ENCODE measurements at places on chromosomes 4 and X.
A peak's percentile ranks its signal among the peaks of the same experiment; 100 is the strongest.

DNA sequence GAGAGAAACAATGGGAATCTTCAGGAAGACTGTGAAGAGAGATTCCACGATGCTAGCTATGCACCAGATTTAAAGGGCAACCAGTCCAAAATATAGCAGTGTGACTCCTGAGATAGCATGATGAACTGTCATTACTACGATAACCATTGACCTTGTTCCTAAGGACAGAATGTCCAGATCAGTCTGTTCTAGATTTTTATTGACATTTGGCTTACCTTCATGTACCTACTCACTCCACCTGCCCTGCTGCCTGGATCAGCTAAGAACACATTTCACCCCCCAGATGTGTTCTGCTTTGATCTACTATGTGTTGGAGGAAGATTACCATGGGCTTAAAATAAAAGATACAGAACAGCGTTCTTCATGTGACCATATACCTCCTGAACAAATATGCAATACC lies 50.1 kb downstream of the ELF2 start:
- DNase-seq = no peak

- DNase-seq = no peak
Measured at GRCh38 chr4:114684462-114684861, 85.9 kb downstream of the UGT8 start.

DNA sequence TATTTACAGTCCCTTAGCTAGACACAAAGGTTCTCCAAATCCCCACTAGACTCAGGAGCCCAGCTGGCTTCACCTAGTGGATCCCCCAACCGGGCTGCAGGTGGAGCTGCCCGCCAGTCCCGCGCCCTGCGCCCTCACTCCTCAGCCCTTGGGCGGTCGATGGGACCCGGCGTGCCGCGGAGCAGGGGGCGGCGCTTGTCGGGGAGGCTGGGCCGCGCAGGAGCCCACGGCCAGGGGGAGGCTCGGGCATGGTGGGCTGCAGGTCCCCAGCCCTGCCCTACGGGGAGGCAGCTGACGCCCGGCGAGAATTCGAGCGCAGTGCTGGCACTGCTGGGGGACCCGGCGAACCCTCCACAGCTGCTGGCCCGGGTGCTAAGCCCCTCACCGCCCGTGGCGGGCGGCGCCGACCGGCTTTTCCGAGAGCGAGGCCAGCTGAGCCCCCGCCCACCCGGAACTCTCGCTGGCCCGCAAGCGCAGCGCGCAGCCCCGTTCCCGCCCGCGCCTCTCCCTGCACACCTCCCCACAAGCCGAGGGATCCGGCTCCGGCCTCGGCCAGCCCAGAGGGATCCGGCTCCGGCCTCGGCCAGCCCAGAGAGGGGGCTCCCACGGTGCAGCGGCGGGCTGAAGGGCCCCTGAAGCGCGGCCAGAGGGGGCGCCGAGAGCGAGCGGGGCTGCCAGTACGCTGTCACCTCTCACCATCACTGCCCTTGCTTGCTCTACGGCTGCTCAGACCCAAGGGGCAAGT lies 39.4 kb downstream of the WFS1 start:
- DNase-seq = no peak

DNA sequence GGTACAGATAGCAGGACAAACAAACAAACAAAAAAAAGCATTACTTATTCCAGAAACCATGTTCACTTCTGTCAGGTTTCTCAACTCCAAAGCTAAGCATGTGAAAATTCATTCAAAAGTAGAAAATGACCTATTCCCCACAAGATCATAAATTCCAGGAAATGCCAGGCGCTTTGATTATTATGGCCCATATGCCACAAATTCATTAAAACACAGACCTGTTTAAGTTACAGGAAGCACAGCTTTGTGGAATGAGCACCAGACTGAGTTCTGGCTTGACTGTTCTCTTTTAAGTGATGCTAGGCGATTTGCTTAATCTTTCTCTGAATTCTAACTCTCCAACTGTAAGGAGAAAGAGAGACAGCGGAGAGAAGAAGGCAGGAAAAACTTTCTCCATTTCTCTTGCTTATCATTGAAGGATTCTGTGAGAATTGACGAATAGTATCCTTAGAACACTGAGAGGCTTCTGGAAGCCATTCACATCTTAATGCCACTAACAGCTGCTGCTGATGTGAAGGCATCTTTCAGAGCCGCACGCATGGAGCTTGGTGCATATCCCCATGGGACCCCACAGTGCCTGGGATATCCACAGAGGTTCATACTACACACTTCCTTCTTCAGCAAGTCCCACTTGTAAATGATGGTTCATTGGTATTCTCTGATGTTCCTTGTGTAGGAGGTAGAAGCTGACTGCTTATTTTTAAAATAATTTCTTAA lies 138.0 kb downstream of the ZNF674 start:
- peak; percentile 6 for DNase-seq

DNA sequence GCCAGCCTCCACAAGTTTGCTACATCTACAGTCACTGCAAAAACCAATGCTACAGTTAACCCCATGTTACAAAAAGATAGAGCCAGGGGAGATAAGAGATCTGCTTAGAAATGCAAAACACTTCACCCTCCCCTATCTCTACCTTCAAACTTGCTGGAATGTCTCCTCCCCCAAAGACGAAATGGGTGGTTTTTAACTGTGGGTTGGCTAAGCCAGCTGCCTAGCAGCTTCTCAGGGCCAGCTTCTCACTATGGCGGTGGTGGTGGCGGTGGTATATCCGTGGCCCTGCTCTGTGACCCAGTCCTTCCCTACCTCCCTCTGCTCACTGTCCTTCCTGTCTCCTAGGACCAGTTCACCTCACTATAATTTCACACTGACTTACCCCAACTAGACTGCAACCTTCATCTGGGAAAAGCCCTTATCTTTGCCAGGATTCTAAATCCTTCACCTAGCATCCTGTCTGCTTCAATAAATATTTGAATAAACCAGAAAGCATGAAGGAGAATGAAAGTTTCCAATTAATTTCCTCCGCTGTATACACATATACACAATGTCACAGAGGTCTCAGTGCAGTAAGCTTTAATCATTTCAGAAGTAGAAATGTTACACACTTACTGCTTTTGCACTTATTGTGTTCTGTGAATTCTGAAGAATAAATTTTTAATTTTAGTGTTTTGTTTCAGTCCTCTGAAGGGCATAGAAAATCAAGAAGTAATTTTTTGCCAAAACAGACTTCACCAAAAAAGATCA lies 46.3 kb downstream of the SH3KBP1 start:
- peak; percentile 55 for DNase-seq

GRCh38 chr4:55830716-55831115 lies 11.1 kb downstream of the EXOC1L start:
- DNase-seq = peak; percentile 12

GRCh38 chrX:48064261-48064660 lies 7.2 kb downstream of the ZNF630 start:
- no peak for DNase-seq

GRCh38 chrX:149825424-149825823 lies 43.7 kb downstream of the MAGEA9 start:
- peak; percentile 1 for DNase-seq

DNA sequence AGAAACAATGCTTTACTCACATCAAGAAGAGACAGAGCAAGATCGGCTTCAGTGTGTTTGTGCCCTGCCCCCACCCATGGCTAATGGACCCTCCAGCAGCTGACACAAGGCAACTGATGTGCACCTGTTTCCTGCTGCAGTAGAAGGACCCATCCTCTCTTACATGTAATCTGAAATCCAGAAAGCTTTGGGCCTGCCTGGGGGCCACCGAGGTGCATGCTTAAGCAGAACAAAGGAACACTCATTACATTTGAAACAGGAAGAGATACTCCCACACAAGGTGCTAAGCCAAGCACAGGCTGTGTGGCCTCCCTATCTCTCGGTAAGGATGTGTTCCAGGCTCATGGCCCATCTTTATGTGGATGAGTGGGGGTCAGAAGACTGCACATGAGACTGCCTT lies 338.0 kb downstream of the SPOCK3 start:
- no peak for DNase-seq

- peak; percentile 30 for DNase-seq
Measured at GRCh38 chr4:68871809-68872642, 56.2 kb downstream of the UGT2B10 start.

- DNase-seq = peak; percentile 98
Measured at GRCh38 chrX:107710617-107711391, 64.8 kb downstream of the TSC22D3 start.

DNA sequence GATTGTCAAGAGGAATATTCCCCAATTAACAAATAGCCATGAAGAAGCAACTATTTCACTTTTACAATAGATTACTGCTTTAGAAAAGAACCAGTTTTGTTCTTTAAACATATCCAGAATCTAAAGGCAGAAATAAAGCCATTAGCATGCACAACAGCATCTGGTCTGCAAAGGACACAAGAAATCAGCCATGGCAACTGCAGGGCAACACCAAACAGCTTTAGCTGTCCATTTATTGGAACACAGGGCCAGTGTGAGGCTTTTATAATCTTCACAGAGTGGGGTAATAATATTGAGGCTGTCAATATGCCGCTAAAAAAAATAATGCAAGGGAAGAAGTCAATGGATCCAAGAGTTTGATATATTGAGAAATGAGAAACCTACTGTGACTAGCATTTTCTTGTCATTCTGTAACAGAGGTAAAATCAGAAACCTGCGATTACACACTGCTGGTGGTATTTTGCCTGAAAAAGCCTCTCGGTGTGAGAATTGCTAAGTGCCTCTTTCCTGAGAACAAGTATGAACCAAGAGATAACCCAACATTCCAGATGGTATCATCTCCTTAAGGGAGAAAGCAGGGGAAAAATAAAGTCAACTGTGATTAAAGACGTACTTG lies 2.7 kb upstream of the BANK1 start:
- DNase-seq = no peak

GRCh38 chr4:8368998-8369397 lies 71.5 kb downstream of the ACOX3 start:
- DNase-seq = no peak

DNA sequence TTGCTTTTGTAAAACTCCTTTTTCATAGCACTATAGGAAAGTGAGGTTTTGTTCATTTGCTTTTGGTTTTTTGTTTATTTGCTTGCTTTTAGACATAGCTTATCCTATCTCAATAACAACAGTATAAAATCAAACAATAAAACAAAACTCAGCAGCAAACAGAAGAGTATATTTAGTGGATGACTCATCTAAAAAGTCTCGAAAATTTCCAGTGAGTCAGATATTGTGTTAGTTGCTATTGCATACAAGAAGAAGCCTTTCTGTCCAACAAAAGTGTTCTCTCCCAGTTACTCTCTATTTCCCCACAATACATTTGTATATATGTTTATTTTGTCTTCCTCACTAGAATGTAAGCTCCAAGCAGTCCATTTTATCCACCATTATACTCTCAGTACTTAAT lies 36.0 kb upstream of the NPNT start:
- DNase-seq = peak; percentile 79

- no peak for DNase-seq
Measured at GRCh38 chrX:41177297-41177696, 92.1 kb downstream of the USP9X start.

- no peak for DNase-seq
Measured at GRCh38 chrX:65781845-65782244, 114.4 kb downstream of the MSN start.

DNA sequence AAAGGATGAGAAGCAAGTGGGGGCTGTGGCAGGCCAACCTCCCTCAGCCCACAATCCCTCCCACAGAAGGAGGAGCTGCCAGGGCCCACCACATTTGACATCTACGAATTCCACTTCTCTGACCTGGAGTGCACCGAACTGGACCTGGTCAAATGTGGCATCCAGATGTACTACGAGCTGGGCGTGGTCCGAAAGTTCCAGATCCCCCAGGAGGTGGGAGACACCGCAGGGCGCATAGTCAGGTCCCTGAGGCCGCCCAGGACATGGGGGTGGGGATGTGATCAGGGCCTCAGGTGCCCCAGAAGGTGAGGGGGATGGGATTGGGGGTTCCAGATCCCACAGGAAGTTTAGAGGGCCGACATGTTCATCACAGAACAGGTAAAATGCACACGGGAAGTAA lies 13.7 kb downstream of the ATP5ME start:
- no peak for DNase-seq

GRCh38 chr4:189828081-189828697 lies 112.5 kb upstream of the FRG1 start:
- DNase-seq = no peak

- peak; percentile 62 for DNase-seq
Measured at GRCh38 chrX:136768469-136769084, 12.2 kb downstream of the ARHGEF6 start.

DNA sequence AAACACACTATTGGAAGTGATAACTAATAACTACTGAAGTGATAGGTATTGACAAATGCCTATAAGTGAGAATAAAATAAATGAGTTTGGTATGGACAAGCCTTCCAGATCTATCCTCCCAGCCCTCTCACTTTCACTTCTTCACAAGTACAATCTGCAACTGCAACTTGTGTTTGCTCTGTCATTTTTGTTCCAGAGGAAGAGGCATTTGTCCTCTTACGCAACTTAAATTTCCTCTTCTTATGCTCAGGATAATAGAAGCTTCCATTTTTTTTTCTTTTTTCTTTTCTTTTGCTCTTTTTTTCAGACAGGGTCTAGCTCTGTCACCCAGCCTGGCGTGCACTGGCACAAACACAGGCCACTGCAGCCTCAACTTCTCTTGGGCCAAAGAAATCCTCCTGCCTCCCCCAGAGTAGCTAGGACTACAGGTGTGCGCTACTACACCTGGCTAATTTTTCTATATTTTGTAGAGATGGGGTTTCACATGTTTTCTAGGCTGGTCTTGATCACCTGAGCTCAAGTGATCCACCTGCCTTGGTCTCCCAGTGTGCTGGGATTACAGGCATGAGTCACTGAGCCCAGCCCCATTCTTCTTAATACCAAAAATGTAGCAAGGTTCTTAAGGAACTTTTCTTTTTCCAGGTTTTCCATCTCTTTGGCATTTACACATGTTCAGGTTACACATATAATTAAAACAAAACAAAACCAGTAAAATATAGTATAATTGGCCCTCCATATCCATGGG lies 73.1 kb downstream of the PDGFC start:
- peak; percentile 41 for DNase-seq

DNA sequence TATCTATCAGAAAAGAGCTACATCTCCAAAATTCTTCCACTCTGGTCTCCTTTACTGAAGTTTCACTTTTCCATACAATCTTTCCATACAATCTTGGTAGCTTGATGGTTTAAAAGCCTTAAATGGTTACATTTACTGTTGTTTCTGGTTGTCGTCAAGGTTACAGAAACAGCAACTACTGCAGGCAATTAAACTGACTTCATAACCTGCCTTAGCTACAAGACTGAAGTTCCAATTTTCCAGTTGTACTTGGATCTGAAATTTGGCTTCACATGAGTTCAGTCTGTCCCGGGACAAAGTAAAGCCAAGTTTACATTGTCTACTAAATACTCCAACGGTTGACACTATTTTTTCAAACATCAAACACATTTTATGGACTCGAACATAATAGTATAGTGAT lies 326.4 kb downstream of the ANKRD50 start:
- DNase-seq = no peak

- DNase-seq = no peak
Measured at GRCh38 chr4:32988165-32988811, 2268.1 kb downstream of the PCDH7 start.

GRCh38 chr4:11436673-11437072 lies 8.0 kb upstream of the HS3ST1 start:
- DNase-seq = no peak

- DNase-seq = peak; percentile 91
Measured at GRCh38 chr4:146333187-146333894, 119.0 kb downstream of the REELD1 start.
